Immature natural killer cell (primary cell): ENCODE measurements at places on chromosomes 7 and 10. TPM values are rescaled to one million over a fixed set of nuclear protein-coding genes. Genes with fewer than 3 reads are reported as not detected.

- H3K27ac ChIP-seq = no peak overlapping the region
- no peak for DNase-seq
- peaks cover 11% of the 10 kb centered on the region for H3K36me3 ChIP-seq
- H3K27me3 ChIP-seq = peaks cover 25% of the 10 kb centered on the region
Observed at GRCh38 chr10:72074574-72075375, 13.6 kb downstream of the SPOCK2 start.

DNA sequence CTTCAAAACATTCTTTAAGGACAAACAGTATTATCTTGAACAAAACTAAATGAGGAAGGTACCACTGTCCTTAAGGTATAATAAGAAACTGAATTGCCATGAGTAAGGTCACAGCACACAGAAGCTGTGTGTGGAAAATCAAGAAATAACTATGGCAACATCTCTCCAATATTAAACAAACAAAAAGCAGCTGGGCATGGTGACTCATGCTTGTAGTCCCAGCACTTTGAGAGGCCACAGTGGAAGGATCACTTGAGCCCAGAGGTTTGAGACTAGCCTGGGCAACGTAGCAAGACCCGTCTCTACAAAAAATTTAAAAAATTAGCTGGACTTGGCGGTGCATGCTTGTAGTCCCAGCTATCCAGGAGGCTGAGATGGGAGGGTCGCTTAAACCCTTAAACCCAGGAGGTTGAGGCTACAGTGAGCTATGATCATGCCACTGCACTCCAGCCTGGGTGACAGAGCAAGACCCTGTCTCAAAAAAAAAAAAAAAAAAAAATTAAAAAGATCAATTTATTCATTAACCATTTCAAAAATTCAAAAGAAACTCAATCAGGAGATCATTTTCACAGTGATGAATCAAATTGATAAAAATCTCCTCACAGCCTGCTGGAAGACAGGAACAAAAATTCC, 195.4 kb downstream of the SKIDA1 start:
- H3K36me3 ChIP-seq = no peaks in the 10 kb centered on the region
- no peaks in the 10 kb centered on the region for H3K4me1 ChIP-seq
- no peaks in the 10 kb centered on the region for H3K27me3 ChIP-seq
- H3K4me3 ChIP-seq = no peak overlapping the region

DNA sequence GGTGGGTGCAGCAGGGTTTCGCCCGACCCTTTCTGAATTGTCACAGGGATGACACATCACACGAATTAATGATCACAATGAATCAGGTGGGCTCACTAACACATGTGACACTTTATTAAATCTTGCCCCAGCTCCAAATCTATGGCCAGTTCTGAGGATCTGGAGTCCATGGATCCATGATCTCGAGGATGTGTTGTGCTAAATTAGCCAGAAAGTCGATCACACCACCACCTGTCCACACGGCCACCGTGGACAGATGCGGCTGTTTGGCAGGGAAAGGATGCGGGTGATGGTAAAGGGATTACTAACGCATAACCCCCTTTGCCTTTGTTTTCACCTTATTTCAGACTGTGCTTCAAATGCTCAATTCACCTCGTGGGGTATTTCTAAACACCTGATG, 96.4 kb downstream of the COBL start:
- H3K4me1 ChIP-seq = no peaks in the 10 kb centered on the region
- no peaks in the 10 kb centered on the region for H3K36me3 ChIP-seq
- no peak overlapping the region for H3K27ac ChIP-seq
- H3K4me3 ChIP-seq = no peak overlapping the region
- DNase-seq = no peak

The FAM200A gene
- polyA plus RNA-seq = not detected
